ENCODE measurements at places on chromosomes 5 and 9.

DNA sequence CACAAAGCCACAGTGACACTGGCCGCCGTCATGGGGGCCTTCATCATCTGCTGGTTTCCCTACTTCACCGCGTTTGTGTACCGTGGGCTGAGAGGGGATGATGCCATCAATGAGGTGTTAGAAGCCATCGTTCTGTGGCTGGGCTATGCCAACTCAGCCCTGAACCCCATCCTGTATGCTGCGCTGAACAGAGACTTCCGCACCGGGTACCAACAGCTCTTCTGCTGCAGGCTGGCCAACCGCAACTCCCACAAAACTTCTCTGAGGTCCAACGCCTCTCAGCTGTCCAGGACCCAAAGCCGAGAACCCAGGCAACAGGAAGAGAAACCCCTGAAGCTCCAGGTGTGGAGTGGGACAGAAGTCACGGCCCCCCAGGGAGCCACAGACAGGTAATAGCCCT is 26.1 kb downstream of the HRH2 start:
- no peak for DNase-seq

DNA sequence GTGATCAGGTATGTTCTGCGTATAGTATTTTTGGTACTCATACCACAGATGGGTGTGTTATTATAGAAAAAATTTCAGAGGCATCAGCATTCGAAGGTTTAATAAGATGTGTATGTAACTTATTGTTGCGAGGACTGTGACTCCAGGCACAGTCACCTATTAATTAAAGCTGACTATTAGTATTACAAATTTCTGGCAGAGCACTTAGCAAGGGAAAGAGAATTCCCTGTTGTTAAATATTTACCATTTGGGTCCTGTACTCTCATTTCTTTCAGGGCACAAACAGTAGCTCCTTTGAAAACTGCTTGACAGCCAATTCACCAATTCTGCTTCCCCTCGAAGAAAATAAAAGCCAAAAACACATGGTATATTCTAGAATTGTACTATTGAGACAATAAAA is 653.8 kb downstream of the ELAVL2 start:
- DNase-seq = no peak

GRCh38 chr9:93064392-93065134 is 6.1 kb downstream of the SUSD3 start:
- DNase-seq = peak; percentile 82

- no peak for DNase-seq
Observed at GRCh38 chr5:134517553-134517952, 7.9 kb upstream of the JADE2 start.

DNA sequence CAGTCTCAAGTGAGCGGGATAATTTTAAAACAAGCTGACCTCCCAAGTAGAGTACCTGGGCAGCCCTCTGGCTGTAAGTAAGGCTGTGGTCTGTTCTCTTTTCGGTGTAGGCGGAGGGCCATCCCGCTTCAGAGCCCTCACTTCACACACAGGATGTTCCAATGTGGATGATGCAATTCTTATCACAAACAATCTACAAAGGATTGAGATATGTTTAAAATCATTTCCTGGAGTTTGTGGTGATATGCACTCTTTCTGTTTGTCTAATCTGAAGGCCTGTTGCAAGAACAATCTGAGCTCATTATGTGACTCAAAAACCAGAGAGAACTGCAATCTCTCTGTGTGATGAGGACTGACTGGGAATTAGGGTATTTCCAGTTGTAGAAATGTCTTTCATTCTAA is 42.5 kb downstream of the ITGA2 start:
- DNase-seq = no peak

- no peak for DNase-seq
Observed at GRCh38 chr5:93385655-93386054, 195.4 kb downstream of the NR2F1-AS1 start.

DNA sequence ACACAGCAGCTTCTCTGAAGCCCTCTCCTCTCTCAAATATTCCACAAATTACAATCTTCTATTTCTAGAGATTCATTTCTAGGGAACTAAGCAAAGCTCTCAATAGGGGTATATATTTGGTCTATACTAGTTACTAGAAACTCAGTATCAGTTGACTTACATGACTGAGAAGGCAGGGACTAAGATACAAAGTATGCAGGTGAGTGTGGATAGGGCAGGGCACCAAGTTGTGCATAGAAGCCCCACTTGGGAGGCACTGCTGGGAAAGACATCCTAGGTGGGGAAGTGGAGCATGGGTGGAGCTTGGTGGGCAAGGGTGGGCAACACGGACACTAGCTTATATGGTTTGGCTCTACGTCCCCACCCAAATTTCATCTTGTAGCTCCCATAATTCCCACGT is 148.1 kb upstream of the RASA1 start:
- no peak for DNase-seq

- DNase-seq = no peak
Observed at GRCh38 chr5:166063261-166063660, 2228.2 kb upstream of the WWC1 start.

DNA sequence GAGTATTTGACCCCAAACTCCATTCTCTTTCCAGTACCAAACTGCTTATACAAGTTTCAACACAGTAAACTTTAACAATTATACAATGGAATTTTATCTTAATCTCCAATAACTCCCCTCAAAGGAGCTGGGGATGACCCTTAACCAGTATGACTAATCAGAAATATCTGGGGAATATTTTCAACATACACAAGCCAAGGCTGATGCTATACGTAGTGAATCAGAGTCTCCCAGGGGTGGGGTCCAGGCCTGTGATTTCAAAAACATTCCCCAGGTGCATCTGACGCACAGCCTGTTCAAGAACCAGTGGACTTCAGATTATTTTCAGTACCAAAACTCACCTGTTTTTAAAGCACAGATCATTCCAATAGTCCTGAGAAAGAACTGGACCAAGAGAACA is 11.8 kb upstream of the SEMA5A start:
- DNase-seq = no peak

DNA sequence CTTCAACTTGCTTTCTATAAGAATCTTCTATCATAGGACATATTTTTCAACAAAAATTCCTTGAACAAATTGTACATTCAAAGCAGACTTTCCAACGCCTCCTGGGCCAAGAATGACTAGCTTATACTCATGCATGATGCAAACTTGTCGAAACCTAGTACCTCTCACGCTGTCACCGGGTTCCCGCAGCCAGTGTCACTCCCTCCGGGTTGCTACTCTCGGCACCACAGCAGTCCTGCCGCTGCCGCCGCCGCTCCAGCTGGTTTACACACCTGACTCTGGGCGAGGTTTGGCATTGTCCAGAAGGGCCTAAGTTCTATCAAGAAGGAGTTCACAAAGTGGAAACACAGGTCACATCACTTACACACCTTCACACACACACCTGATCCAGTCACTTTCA is 244.4 kb downstream of the ADAMTSL1 start:
- no peak for DNase-seq

- no peak for DNase-seq
Observed at GRCh38 chr5:158570502-158570901, 529.2 kb downstream of the EBF1 start.

All from activated T-helper 1 cell treated with Interleukin-2 at 50 U/mL for 16 hours (primary cell).